H9 (cell line): ENCODE measurements at places on chromosomes 11 and 22.

GRCh38 chr11:35223371-35223796 is 84.4 kb downstream of the CD44 start:
- DNase-seq: no peak

DNA sequence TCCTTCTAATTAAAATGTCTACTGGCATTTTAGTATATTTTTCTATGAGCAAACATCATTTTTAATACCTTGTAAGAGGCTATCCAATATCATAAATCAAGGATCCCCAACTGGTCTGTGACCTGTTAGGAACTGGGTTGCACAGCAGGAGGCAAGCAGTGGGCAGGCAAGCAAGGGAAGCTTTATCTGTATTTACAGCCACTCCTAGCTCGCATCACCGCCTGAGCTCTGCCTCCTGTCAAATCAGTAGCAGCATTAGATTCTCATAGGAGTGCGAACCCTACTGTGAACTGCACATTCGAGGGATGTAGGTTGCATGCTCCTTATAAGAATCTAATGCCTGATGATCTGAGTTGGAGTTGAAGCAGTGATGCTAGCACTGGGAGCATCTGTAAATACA is 70.2 kb upstream of the CREB3L1 start:
- no peak for DNase-seq

DNA sequence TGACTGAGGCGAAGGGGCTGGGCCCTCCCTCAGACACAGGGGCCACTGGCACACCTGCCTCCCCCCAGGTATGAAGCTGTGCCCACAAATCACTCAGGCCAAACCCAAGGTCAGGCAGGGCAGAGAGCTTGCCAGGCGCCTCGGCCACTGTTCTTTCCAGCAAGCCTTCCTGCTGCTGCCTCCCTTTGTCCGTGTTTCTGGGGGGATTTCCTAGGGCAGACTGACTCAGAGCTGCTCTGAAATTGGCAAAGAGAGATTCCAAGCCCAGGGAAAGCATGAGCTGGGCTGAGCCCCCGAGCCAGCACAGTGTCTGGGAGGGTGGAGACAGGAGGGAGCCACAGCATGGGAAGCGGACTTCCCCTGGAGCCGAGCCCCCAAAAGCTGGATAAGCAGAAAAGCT is 33.2 kb downstream of the PPP2R1B start:
- DNase-seq: no peak

DNA sequence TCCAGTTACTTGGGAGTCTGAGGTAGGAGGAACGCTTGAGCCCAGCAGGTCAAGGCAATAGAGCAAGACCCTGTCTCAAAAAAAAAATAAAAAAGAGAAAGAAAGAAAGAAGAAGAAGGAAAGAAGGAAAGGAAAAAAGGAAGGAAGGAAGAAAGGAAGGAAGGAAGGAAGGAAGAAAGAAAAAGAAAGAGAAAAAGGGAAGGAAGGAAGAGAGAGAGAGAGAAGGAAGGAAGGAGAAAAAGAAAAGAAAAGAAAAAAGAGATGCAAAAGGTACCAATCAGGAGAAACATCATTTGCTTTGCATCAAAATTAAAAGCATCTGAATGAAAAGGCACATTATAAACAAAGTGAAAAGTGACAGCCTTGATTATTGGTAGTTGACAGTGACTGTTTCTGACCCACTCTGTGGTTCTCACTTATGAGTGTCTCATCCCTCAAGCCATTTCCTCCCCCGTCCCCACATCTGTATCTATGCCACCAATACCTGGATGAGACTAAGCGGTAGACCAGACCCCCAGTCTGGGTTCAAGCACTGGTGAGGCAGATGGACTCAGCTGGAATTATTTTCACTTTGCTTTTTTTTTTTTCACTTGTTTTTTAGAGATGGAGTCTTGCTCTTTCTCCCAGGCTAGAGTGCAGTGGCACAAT is 33.0 kb upstream of the XBP1 start:
- no peak for DNase-seq

DNA sequence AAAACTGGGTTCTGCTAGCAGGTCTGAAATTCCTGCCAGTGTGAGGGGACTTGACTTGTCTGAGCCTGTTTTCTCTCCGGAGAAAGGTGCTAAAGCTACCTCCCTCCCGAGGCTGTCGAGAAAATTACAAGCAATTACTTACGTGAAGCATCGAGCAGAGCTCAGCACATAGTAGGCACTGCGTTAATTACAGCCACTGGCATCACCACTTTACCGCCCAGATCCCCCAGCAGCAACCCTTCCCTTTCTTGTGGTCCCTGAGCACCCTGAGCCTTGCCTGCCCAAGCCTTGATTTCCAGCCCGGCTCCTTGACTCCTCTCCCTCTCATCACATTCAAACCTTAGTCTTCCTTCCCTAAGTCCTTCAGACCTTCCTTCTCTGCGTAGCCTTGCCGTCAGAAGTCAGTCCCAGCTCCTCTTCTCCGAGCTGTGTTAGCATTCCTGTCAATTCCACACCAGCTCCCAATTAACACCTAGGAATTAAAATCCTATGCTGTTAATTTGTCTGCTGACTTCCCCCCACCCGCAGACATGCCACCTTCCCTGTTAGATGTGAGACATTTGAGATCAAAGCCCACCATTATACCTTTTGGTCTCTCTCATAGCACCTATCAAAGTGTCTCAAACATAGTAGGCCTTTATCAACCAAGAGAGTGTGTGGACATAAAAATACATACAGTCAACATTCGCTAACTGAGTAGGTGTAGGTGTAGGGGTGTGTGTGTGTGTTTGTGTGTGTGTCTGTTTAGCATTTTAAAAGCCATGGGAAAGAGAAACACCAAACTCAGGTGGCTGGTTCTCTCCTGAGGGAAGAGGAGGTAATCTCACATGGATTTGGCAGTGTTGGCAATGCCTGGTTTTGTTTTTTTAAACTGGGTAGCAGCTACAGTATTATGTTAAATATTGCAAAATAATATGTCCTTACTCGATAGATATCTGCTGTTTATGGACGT is 2.8 kb upstream of the KCNJ5 start:
- DNase-seq: no peak

GRCh38 chr11:2847561-2847960 is 38.0 kb downstream of the CDKN1C start:
- no peak for DNase-seq

DNA sequence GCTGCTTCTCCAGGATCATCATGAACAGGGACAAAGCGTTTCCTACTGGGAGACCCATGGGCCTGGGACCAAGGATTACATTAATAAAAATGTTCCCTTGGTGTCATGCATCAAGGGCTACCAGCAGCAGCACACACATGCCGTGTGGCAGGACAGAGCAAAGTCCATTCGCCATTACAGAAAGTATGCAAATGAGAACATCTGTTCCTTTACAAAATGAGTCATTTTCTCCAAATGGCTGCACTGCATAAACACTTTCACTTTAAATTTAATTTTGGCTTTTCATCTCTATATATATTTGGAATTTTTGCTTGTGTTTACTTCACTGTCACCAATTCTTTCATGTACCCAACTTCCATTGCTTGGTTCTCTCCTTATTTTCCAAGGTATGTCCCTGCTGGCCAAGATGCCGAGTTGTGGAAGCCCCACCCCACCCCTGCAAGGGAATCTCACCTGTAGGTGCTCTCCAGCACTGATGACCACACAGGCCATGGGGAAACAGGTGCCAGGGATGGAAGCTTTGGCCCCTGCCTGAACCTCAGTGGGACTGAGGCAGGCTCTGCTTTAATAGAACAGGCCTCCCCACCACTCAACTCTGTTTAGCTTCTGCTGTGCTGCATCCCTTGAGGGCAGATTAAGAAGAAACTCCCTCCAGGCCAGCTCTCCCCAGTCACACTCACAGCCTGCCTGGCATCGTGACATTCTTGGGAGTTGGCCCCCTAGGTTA is 15.6 kb upstream of the GNAZ start:
- DNase-seq: peak; percentile 18

DNA sequence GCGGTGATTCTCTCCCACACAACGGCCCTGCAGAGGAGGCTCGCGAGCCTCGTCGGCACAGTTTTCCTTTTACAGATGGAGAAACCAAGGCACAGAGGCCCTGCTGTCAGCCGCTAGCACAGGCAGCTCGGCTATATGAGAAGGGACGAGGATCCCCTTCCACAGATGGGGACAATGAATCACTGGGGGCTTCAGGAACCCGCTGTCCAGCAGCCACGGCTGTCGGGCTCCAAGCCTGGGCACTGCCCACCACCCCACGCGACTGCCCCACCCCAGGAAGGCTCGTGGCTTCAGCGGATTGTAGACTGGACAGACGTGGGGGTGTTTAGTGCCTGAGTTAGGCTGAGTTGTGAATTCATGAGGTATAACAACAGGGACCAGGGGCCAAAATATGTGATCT is 17.2 kb upstream of the FGF3 start:
- no peak for DNase-seq

DNA sequence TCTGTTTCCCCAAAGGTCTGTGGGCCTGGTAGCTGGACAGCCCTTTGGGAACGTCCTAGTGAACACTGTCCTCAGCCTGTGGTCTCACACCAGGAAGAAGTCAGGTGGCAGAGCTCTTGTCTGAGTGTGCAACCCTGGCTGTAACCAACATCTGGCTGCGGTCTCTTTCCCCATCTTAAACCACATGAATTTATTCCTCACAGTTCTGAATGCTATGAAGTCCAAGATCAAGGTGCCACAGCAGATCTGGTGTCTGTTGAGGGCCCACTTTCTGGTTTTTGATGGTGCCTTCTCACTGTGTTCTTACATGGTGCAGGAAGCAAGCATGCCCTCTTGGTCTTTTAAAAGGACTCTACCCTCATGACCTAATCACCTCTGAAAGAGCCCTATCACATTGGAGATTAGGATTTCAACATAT is 2.7 kb downstream of the UPB1 start:
- no peak for DNase-seq

- peak; percentile 46 for DNase-seq
Measured at GRCh38 chr11:94544646-94545263, 1.0 kb downstream of the FUT4 start.

DNA sequence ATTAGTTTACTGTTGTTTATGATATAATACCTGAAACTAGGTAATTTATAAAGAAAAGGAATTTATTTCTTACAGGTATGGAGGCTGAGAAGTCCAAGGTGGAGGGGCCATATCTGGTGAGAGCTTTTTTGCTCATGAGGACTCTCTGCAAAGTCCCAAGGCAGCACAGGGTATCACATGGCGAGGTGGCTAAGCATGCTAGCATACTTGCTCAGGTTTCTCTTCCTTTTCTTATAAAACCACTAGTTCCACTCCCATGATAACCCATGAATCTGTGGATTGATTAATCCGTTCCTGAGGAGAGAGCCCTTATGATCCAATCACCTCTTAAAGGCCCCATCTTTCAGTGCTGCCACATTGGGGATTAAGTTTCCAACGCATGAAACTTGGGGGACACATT is 82.7 kb downstream of the PHF21A start:
- no peak for DNase-seq
